CMK (cell line): ENCODE measurements at places on chromosomes 2 and 18.

DNA sequence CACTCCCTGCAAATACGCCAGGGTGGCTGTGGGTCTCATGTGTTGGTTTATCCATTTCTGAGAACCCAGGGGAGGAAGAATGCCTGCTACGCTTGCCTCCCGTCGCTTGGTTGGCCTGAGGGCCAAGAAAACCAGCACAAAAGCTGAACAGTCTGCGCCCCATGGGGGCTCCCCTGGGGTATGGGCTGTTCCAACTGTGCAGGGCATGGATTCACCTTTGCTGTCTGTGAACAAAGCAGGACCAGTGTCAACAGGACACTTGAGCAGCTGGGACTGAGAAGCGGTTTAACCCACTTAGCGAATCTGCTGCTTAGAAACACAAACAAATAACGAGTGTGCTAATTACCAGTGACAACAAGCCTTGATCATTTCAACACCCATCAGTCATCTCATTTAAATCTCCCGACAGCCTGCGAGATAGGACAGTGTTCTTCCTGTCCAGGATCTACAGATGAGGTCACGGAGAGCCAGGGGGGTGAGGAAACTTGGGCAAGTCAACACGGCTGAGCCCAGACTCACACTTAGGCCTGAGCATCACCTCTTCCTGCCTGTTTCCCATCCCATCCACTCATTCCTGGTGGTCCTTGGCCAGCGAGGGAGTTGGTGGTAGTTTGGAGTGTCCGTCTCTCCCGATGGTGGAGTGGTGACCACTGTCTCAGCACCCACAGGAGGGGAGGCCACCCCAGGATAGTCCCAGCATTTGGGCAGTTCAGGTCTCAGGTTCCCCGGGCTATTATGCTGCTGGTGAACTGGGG lies 111.6 kb upstream of the HAAO start:
- no peak for DNase-seq

DNA sequence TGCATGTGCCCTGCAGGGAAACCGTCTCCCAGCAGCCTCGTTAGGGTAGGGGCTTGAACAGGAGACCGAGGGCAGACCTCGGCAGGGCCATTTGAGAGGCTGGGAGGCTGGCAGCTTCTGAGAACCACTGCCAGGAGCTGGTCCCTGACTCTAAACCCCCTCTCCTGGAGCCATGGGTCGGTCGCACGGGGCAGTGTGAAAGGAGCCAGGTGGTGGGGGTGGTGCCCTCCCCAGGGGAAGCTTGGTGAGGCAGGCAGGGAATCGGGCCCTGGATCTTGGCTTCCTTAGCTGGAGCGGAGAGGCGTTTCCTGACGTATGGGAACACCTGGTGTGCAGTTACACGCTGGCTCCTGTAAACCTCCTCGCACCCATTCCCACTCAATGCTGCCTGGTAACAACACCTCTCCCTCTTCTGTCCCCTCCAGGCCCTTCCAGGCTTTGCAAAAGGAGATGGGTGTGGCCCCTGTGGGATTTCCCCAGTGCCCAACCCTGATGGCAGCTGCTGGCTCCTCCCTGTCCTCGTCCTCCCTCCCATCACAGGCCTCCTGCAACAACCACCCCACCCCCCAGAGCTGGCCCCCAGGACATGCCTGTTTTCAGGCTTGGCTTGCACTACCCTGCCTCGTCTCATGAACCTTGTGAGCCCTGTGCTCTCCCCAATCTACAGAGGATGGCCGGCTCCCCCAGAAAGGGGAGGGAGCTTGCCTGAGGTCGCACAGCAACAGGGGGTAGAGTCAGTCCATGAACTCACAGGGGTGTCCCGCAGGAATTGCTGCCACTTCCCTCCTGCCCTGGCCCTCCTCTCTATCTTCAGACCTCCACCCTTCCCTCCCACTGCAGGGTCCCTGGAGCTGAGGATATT lies 24.4 kb downstream of the ADRA2B start:
- DNase-seq: no peak

- no peak for DNase-seq
Measured at GRCh38 chr2:223722226-223722625, 115.2 kb downstream of the AP1S3 start.

DNA sequence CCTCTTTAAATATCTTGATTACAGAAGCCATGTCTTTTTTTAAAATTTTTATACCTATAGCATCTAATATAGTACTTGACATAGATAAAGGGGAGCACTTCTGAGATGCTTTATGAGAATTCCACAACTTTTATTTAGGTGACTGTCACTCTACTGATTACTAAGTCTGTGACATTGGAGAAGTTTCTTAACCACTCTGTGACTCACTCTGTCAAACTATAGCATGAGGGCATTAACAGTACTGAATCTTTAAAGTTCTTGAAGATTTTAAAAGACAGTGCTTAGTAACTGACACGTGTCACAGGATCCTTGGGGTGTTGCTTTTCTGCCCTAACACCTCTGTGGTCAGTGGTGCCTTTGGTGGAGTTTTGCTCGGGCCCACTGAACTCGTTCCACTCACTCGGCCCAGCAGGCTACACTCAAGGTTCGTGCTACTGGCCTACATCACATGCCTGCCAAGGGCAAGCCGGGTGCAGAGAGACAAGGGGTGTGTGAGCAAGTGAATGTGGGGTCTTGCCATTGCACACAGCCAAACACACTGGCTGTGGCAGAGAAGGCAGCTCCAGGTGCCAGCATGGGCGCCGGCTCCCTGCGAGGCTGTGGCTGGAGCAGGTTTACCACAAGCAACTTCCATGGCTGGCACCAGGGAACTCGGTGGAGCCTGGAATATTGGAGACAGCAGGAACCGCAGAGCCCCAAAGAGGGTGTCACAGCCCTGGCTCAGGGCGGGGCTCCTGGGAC lies 734.0 kb upstream of the CDH7 start:
- no peak for DNase-seq

- DNase-seq: peak; percentile 5
Measured at GRCh38 chr2:120174963-120175581, 48.1 kb downstream of the TMEM185B start.

DNA sequence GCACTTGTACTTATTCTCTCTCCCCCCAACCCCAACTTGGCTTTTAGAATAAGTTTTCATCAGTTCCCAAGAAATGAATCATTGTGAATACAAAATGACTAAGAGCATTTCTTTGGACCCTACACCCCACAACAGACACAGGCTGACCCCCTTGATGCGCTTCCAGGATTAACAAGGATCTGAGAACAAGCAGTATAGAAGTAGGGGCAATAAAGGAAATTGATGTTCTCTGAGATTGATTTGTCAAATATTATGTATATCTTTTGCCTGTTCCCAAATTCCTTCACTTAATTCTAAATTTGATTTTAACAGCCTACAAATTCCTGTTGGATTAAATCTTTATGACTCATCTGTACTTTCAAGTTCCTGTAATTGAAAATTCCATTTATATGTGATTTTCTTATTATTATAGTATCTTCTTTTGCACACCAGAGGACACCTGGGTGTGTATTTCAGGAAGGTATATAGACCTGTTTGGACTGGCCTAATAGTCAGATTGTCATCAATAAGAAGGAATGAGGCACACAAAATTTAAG lies 10.2 kb upstream of the PTPN4 start:
- DNase-seq: no peak

GRCh38 chr2:198175271-198175670 lies 370.9 kb downstream of the PLCL1 start:
- no peak for DNase-seq

GRCh38 chr2:107364361-107364950 lies 462.2 kb upstream of the RGPD4 start:
- DNase-seq: no peak

- peak; percentile 40 for DNase-seq
Measured at GRCh38 chr2:143321994-143322393, 192.8 kb downstream of the ARHGAP15 start.

DNA sequence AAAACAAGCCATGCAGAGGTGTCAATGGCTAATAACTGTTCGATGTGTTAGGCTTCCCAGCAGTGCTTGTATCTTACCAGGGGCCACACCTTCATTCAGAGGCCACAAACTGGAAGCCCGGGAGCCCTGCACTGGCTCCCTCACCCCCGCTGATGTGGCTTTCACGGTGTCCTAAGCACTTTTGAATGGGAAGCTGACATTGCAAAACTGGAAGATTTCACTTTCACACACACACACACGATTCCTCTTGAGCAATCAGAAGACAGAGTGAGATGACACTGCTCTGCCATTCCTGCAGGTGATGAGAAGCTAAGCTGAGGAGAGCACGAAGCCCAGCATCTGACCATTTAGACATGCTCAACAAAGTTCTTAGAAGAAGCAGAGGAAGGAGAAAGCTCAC lies 8.6 kb upstream of the ZNF407 start:
- DNase-seq: no peak

- DNase-seq: no peak
Measured at GRCh38 chr2:204545861-204546735, 823 bp downstream of the PARD3B start.

GRCh38 chr2:96694279-96694678 lies 45.6 kb downstream of the LMAN2L start:
- DNase-seq: no peak

DNA sequence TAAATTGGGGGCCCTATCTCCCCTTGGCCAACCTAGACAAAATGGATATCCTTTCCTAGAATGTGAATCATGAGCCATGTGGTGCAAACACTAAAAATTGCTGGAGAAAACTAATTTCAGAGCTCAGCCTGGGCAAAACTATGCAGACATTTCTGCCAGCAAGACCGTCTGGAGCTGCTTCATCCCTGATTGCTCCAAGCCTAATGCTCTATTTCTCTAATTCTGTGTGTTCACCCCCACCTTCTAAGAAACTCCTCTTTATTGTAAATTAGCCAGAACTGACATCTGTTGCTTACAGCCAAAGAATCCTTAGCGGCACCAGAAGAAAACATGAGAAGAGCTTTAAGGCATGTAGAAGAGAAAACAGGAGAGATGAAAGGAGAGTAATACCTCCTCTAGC lies 337.7 kb upstream of the CHAC2 start:
- DNase-seq: no peak

DNA sequence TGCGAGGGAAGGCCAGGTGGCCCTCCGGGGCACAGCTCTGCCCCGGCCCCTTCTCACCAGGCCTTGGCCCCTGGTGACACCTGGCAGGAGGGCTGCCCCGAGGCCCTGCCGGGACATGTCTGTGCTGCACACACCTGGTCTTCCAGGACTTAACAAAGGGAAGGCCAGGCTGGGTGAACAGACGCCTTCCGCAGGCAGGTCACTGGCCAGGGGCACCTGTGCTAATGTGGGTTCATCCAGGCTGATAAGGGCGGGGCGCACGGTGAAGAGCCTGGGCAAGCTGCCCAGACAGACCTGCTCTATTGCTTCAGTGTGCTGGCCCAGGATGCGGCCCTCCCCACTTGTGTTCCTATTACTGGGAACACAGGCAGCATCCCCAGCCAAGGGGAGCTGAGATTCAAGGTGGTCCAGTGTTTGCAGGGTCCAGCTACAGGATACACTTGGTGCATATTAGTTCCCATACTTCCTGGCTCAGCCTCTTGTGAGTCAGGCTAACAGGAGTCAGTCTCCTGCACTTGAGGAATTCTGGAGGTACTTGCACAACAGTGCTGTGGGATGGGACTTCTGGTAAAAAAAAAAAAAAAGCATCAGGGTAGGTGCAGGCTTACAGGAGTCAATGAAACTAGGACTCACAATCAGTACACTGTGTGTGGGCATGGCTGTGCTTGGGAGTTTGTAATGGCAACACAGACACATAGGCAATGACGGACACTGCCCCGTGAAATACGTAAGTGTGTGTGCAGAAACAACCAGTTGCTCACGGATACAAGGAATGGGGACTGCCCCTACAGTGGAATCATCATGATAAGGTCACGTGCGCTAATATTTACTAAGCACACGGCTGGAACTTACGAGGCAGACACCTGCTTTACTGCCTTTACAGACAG lies 261.4 kb downstream of the TWIST2 start:
- no peak for DNase-seq

DNA sequence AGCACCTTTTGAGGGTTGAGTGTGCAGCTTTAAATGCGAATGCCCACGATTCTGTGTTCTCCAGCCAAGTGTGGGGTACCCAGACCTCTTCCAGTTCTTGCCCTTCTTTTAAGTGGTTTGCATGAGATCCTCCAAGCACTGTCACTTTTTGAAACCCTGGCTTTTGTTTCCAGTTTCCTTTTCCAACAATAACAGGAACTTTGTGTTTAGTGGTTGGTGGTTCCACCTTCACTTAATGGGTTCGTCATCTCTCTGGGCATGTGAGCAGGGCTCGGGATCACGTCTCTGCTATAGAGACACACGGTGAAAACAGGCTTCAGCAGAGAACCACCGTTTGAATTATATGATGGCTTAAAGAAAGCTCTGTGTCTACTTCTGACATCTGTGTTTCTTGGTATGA lies 197.6 kb downstream of the LDLRAD4 start:
- no peak for DNase-seq

DNA sequence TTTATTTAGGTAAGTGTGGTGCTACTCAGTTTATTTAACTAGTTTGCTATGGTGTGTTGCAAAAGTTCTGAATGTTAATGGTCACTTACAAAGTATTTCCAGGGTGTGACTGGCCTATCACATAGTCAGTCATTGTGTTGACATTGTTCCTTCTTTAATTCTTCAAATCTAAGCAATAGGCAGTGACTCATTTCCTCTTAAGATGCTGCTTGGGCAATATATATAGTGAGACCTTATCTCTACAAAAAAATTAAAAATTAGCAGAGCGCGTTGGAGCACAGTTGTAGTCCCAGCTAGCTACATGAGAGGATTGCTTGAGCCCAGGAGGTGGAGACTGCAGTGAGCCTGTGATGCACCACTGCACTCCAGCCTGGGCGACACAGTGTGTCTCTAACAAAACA lies 5.8 kb upstream of the CCDC88A start:
- no peak for DNase-seq

DNA sequence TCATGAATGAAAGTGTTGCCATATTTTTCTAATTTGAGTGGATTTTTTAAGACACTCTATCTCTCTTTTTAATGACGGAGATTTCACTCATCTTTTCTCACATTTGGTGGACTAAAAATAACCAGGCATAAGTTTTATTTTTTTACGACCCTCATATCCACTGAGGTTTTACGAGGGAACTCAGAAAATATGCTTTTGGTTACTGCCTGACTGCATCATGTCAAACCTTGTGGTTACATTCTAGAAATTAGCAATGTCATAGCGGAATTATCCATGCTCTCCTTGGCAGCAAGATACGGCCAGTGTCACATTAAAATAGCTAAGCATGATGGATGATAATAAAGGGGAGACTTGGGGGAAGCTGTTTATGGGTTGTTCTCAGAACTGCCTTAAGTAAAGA lies 428.6 kb upstream of the FSHR start:
- no peak for DNase-seq

DNA sequence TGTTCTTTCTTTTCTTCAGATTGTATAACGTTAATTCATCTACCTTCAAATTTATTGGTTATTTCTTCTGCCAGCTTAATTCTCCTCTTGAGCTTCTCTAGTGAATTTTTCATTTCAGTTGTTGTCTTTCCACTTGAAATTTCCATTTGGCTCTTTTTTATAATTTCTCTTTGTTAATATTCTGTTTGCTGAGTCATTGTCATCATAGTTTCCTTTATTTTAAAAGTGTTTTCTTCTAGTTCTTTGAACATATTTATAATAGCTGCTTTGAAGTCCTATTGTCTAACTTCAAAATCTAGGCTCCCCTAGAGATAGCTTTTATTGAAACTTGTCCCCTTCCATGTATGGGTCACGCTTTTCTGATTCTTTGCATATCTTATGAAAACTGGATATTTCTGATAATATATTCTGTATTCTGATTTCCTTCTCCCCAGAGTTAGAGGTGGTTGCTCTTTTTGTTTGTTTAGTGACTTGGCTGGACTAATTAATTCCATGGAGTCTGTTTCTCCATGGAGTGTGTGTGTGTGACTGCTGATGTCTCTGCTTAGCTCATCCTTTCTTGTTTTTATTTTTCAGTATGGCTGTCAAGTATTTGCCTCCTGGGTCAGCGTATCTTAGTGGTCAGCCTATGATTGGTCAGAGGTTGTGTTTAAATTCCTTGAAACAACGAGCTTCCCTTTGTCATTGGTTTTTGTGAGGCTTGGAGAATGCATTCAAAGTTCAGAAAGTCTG lies 47.6 kb downstream of the DIS3L2 start:
- no peak for DNase-seq
